ENCODE measurements at places on chromosomes 6 and 20.

GRCh38 chr20:37759761-37760209 is 66.0 kb downstream of the CTNNBL1 start:
- DNase-seq, result no peak

GRCh38 chr6:6323352-6323751 is 2.9 kb upstream of the F13A1 start:
- DNase-seq, result no peak

GRCh38 chr20:19404826-19405225 is 192.4 kb downstream of the SLC24A3 start:
- DNase-seq, result no peak

DNA sequence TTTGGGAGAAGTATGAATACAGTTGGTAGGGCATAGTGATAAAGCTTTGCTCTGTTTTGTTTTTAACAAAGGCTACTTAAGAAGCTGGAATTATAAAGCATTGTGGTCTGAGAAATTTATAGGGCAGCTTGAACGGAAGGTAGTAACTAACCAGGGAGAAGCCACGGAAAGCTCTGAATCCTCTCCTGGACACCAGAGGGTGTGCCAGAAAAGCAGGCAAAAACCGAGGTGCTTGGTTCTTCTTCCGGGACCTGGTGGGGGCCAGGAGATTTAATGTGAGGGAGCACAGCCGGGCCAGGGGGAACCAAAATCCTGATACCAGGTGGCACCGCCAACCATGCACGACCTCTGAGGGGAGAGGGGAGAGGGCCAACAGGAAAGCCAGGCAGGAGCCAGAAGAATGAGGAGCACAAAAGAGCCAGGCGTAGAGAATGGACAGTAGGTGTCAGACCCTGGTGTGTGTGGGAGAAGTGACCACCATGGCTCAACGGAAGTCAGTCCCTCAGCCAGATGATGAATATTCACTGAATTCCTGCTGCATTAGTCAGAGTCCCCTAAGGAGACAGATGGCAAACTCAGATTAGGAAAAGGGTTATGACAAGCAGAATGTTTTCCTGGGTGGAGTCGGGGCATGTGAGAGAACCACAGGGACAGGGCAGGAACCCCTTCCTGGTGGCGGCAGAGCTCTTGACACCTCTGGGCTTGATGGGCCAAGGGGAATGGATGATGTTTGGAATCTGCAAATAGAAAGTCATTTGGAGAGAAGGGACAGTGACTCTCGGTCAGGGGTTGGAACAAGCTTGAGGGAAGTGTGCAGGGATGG is 262.3 kb downstream of the ZNF217 start:
- DNase-seq, result no peak

DNA sequence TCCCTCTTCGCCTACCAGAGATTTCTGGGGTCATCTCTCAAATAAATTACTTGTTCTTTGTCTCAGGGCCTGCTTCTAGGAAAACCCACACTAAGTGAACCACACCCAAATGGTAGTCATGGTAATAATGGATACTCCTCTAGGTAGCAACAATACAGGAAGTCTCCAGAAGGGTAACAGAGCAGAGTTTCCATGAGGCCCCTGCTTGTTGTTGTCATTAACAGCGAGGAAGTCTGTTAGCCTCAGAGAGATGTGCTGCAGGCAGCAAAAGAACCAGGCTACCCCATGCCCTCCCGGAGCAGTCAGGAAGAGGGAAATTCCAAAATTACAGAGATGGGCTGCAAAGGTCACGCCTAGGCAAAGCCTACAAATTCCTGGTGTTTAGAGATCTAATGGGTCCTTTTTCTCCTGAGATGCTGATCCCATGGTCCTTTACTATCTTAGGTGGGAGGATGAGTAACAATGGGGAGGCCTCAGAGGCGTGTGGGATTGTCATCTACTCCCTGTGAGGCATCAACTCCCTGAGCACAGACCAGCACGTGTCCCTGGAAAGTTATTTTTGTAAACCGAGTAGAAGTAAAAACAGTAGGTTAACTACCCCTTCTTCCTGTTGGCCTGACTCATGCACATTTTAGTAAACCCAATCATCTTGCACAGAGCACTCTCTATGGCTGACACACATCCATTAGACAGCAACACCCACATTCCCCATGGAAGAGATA is 10.1 kb downstream of the ISM1 start:
- DNase-seq, result no peak

All from HuH-7 (cell line).